Natural killer cell (primary cell): ENCODE measurements at places on chromosomes 6 and 20.

- DNase-seq, result no peak
Observed at GRCh38 chr6:98094696-98095095, 739.7 kb upstream of the POU3F2 start.

DNA sequence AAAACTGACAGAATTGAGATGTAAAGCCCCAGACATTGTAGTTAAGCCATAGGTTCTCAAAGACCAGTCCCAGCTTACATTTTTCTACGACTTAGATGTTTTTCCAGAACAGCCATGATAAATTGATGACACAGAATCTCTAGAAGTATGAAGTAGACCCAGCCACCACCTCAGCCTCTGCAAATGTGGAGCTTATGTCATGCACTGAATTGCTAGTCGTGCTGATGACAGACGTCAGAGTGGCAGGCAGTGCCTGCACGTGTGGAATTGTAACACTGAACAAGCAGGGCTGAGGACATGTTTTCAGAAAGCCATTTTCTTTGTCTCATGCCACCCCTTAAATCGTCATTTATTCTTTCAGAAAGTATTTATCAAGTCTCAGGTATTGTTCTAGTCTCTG is 72.4 kb upstream of the TMEM181 start:
- DNase-seq, result no peak

- no peak for DNase-seq
Observed at GRCh38 chr6:21245488-21245887, 348.1 kb upstream of the SOX4 start.

GRCh38 chr6:91298543-91299145 is 711.8 kb upstream of the MAP3K7 start:
- no peak for DNase-seq

DNA sequence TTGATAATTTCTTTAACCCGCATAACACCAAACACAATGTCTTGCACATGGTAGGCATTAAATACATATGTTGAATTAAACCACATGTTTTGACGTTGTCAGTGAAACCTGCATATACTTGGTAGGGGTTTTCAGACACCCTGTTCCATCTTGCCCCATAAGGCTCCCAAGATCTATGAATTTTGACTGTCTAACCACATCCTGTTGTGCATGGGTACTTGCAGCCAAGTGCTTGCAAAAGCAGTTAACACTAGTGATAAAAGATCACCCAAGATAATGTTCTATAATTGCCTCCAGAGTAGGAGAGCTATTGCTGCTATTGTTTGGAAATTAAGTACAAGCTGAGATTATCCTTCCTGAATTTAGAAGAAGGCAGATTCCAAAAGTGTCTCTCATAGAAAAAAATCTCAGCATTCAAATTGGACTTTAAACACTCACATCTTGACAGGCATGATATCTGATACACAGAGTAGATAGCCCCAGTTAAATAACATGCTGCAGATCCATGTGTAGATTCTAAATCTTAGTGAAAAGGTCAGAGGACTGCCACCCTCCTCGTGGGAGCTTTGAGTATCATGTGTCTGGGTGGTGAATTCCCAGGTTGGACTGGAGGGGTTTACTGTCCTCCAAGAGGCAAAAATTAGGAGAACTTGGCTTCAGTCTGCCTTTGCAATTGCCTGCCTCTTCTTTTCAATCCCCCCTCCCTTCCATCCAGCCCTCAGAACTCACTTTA is 25.8 kb upstream of the CCN6 start:
- no peak for DNase-seq

- no peak for DNase-seq
Observed at GRCh38 chr20:17710379-17711266, 10.9 kb downstream of the BANF2 start.

- DNase-seq, result no peak
Observed at GRCh38 chr6:50661636-50662035, 51.7 kb upstream of the TFAP2D start.

DNA sequence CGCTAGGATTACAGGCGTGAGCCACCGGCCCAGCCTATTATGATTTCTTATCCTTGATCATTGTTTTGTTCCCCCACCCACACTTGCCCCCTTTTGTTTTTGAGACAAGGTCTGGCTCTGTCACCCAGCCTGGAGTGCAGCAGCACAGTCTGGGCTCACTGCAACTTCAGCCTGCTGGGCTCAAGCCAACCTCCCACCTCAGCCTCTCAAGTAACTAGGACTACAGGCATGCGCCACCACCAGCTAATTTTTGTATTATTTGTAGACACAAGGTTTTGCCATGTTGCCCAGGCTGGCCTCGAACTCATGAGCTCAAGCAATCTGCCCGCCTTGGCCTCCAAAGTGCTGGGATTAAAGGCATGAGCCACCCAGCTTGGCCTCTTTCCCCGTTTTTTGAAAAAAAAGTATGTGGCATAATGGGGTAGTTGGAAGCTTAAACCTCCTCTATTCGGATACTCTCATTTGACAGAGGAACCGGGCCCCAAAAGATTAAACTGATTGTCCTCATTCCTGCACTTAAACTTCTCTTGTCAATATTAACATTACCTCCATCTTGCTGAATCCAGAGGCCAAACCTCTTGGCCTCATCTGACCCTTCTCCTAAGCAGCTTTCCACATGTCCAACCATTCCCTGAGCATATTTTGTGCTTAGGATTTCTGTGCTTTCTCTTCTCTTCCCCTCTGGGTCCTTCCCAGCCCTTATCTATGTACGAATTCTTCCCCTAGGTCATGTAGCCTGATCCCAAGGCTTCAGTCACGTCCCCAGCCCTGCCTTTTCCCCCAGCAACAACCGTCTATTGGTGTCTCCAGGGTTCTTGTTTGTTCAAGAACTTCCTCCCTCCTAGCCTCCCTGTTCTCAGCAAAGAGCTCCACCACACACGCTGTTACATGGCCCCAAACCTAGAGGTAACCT is 6.1 kb upstream of the EZR start:
- no peak for DNase-seq

- DNase-seq, result no peak
Observed at GRCh38 chr20:37311710-37312355, 22.4 kb downstream of the MANBAL start.
